ENCODE measurements at places on chromosomes 3 and 15. TPM values are rescaled to one million over a fixed set of nuclear protein-coding genes. Genes with fewer than 3 reads are reported as not detected.

GOLGA8T gene
- 0.34 TPM for polyA plus RNA-seq

CDHR4 gene
- polyA plus RNA-seq: not detected

PRR23E gene
- polyA plus RNA-seq: not detected

DNA sequence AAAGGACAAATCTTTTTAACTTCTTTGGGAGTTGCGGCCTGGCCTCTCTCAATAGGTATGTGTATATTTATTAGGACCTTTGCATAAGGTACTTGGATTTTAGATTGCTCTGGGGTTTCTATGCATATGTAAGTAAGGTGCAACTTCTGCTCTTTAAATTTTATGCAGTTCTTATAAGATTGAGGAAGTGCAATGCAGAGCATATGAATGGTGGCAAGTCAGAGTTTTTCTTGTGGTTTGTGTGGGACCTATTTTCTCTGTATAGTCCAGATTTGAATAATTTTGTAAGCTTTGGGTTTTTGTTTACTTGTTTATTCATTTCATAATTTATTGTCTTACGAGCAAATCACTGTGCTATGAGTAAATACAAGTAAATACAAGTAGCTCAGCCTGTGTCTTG is 101.5 kb downstream of the ATG7 start:
- DNase-seq: no peak

- no peak for DNase-seq
These were observed 218.6 kb downstream of the SNRPN start for GRCh38 chr15:25173241-25174028.

DNA sequence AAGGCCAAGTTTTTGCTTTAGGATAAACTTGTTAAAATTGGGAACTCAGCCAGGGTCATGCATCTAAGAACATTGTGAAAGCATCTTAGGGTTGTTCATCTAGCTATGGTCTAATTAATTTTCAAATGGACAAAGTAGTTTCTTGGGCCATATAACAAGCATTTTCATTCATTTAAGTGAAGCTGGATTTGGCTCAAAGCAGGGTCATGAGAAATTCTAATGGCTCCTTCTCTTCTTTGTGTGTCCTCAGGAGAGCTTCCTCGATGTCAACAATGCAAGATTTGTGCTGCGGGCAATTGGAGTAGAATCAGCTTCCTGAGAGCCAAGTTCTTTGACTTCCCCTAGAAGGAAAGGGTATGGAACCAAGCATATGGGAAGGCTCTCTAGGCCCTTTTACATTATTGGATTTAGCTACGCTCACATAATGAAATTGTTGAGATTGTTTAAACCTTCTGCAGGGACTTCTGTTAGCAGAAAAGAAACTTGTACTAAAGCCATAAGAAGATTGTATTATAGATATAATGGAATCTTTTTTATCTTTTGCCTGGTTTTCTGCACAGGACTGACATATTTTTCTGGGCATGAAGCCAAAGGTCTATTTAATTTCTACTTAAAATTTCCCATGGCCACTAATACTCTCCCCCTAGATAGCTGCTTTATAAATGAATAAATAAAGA is 1.8 kb upstream of the SAMMSON start:
- no peak for DNase-seq

Data from renal cortex interstitium (tissue), 15 donors.